AG09309 (cell line): ENCODE measurements at places on chromosomes 5 and 9.

DNA sequence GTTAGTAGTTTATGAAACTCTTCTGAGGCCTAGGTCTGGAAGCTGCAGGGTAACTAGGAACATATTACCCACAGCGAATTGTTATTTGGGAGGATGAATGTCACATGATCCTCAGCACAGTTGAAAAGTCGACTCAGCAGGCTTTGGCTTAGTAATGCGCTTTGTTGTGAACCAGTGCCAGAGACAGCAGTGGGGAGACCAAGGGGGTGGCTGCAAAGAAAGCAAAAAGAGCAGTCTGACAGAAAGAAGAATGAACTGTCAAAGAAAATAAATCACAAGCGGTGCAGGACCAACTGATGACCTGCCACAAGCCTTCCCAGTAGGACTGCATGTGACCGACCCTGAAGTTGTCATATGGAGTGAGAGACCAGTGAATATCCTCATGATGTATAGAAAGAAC, 170.0 kb downstream of the CCDC171 start:
- no peak for DNase-seq

- no peak for DNase-seq
These were observed 275.6 kb upstream of the PAPPA start for GRCh38 chr9:115877852-115878438.

GRCh38 chr9:88800329-88800682, 191.0 kb upstream of the S1PR3 start:
- no peak for DNase-seq

DNA sequence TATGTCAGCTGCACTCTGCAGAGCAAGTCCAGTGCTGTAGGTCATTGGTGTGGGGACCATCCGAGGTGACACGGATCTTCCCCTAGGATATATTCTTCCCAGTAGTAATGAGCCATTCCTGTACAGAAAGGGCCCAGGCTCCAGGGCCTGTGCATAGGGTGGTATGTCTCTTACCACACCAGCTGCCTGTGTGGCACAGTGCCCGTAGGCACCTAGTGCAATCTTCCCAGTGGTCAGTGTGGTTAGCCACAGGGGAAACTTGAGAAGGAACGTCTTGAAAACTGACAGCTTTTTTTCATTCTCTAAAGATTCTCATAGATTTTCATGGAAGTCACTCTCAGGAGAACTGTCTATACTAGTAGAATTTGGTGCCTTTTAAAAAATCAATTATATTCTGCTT, 39.8 kb downstream of the CYSTM1 start:
- peak; percentile 76 for DNase-seq

- no peak for DNase-seq
These were observed 6.5 kb upstream of the FAM78A start for GRCh38 chr9:131282688-131283422.

GRCh38 chr5:34464829-34465228, 191.3 kb upstream of the RAI14 start:
- DNase-seq = no peak

GRCh38 chr5:163947848-163948666, 442.6 kb downstream of the MAT2B start:
- no peak for DNase-seq

GRCh38 chr9:132293145-132293721, 61.6 kb downstream of the SETX start:
- DNase-seq = no peak

DNA sequence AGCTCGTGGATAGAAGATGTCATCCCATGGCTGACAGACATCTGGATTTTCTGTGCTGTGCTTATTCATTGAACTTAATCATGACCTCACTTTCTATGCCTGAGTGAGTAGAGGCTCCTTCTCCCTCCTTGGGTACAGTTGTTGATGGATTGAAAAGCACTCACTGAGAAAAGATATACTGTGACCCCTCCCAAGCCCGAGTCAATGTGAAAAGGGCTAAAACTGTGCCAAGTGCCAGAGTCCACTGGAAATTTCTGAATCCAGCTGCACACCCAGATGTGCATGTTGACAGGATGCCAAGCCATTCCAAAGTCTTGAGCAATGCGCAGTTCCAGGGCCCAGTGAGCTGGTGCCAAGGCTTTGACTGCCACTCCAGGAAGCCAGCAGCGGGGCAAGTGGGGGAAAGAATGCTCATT, 473.0 kb downstream of the NTRK2 start:
- no peak for DNase-seq

DNA sequence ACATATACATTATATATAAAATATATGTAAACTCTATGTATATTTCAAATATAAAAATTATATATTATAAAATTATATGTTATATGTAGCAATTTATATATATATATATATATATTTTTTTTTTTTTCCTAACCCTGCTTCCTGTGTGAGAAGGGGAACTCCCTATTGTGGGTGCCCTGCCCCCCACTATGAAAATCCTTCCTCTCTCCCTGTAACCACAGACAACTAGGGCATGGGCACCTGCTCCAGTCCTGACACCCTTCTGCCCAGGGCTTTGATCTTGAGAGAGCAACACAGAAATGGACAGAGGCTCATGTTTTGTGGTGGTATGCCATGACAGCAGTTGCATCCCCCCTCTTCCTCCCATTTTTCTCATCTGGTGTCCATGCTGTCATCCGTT, 148.7 kb upstream of the IL12B start:
- no peak for DNase-seq

GRCh38 chr9:130364619-130365322, 80.0 kb upstream of the ASS1 start:
- DNase-seq = no peak
